ENCODE measurements at places on chromosomes 3 and 15.

DNA sequence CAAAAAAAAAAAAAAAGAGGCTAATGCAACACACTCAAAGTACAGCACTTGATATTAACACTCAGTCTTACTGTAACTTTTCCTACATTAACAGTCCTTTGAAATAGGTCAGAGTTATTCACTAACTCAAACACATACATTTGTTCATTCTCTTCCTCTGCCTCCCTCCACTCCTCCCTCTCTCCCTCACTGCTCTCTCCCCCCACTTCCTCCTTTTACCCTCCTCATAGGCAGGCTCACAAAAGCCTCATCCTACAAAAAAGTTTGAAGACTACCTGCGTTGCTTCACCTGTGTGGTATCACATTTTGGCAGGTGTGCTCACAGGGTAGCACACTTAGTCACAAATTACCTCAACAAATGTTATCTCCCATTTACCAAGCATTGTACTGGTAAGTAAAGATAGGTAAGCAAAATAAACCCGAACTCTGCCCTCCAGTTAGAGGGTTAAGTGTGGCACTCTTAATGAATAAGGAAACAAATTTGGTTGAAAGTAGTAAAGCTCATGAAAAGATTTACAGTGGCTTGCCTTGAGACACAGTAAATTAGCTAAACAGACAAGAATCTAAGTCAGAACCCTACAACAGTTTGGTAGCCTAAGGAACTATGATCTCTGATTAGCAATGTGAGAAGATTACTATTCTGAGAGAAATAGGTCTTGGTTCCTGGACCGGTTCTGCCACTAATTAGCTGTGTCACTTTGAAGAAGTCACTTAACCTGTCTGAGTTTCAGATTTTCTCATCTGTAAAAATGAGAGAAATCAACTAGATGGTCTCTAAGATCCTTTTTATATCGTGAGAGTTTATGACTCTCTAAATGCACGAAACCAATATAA is 151.0 kb upstream of the MLF1 start:
- DNase-seq, result no peak

GRCh38 chr15:50415752-50416404 is 8.3 kb upstream of the USP8 start:
- no peak for DNase-seq

GRCh38 chr15:82158811-82159210 is 103.7 kb downstream of the EFL1 start:
- no peak for DNase-seq

DNA sequence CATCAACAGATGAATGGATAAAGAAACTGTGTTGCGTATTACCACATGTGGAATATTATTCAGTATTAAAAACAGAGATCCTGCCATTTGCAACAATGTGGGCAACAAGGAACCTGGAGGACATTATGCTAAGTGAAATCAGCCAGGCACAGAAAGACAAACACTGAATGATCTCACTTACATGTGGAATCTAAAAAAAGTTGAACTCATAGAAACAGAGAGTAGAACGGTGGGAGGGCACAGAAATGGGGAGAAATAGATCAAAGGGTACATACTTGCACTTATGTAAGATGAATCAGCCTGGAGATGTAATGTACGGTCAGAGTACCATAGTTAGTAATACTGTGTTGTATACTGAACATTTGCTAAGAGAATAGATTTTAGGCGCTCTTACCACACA is 29.8 kb upstream of the MUC13 start:
- no peak for DNase-seq

DNA sequence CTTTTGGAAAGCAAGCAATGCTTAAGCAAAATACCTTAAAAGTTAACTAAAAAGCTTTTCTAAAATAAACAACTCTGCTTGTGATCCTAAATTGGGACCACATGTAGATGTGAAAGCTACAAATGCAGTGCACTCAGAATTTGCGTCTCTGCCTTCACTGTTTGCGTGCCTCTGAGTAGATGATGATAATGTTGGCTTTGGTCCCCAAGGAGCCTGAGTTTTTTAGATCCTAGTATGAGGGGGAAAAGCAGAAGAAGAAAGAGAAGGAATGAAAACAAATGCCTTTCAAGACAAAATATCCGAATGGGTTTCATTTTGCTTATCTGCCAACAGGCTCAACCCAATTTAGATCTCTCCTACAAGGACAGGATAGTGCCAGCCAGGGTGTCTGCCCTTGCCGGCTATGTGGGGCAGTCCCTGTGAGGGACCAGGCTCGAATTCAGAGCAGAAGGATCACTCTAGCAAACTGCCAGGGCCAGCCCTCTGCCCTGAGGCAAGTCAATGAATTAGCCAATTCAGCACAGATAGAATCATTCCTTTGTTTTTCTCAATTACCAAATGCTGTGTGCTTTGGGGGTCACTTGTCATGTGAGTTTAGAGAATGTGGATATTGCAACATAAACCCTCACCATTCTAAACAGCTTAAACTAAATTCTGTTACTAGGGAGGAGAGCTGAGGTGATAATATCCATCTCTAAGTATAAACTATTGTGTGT is 28.5 kb downstream of the SCG5 start:
- no peak for DNase-seq

DNA sequence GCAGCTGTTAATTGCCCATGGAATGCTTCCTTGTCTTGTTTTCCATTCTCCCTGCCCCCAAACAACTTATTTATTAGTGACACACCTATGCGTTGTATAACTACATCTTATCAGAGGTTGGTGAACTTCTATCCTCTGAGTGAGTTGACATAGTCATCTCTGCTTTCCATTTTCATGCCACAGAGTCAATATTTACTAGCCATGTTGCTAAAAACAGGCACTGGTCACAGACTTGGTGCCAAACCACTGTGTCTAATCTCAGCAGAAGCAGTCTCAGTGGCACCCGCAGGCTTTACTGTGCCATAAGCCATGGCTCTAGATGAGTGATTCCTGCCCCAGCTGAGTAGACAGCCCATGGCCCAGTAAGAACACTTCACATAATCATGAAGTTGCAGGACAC is 26.5 kb downstream of the DAPK2 start:
- DNase-seq, result no peak

- DNase-seq, result no peak
These were observed 837.6 kb upstream of the DPPA4 start for GRCh38 chr3:110174908-110175307.

DNA sequence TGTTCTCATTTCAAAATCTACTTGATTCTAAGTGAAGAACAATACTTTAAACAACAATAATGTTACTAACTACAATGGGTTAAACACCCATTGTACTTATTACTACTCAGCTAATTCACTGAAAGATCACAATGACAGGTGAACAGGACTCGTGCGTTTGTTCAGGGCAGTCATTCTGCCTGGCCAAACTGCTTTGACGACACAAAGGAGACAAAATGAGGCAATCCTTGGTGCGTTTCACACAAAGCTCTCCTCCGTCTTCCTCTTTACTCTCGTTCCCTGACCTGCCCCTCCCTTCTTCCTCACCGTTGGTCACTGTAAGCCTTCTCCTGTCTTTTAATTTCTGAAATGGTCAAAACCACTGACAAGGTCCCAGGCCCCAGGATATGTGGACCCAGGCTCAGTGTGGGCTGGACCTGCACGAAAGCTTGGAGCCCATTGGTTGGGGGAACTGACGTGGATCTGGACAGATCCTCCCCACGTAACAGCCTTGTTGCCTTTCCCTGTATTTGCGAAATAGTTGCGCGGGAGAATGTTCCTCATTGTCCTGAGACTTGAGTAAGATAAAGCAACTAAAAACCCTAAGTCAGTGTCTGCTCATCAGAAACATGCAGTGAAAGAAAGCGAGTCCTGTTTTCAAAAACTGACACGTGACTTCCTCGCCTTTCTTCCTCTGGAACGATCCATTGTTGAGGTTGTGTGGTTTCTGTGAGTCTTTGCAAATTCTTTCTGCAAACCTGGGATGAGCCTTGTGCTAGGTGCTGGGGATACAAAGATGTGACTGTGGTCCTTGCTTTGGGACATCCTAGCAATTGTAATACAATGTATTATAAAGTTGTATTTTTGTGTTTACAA is 147.1 kb upstream of the RGMA start:
- DNase-seq, result no peak

- no peak for DNase-seq
These were observed 28.1 kb upstream of the VEPH1 start for GRCh38 chr3:157531301-157531660.

GRCh38 chr3:60025096-60026050 is 975.5 kb upstream of the CFAP20DC start:
- DNase-seq, result no peak

GRCh38 chr15:42784705-42785104 is 47.8 kb upstream of the CDAN1 start:
- DNase-seq, result no peak

- no peak for DNase-seq
These were observed 222.6 kb downstream of the ZNF385D start for GRCh38 chr3:21528291-21528995.

DNA sequence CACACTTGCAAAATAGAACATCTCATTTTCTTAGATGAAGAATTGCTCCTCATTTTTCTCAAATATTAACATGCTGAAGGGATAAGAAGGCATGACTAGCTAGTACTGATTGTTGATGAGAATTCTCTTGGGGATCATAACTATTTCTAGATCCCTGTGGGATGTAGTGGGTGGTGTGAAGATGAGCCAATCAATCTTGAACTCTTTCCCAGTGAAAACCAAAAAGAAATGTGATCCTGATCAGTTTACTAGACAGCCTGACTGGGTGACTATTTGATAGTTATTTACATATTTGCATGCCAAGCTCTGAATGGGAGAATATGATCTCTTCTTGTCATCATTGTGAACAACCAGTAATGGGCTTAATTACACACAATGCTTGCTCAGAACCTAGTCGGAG is 63.7 kb downstream of the ZIC1 start:
- DNase-seq, result no peak

Measured in T follicular helper cell (primary cell).